Mesothelial cell of epicardium (in vitro differentiated cells): ENCODE measurements at places on chromosomes 13 and 19. TPM values are rescaled to one million over a fixed set of nuclear protein-coding genes. Genes with fewer than 3 reads are reported as not detected.

- peak; percentile 46 for DNase-seq
These were observed 48.0 kb upstream of the ADGRE5 start for GRCh38 chr19:14333101-14333871.

- DNase-seq: no peak
These were observed 957 bp downstream of the NUMBL start for GRCh38 chr19:40689339-40690049.

The TSKS gene
- not detected in 3 replicates for total RNA-seq

DNA sequence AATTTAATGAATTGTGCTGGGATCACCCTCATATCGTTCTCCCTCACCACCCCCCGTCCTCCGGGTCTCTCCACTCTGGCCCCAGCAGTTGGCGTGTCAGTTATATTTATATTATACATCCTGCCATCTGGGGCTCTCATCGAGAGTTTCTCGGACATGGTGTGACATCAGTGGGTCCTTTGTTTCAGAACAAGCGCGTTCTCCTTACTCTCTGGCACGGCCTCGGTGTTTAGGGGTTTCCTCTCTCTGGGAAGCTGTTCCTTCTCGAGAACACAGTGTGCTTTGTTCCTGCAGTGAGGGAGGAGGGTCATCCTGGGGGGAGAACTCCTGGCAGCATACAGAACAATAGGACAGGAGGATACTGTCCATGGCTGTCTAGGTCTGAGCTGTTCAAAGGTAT, 9.8 kb upstream of the MCF2L start:
- no peak for DNase-seq

The ZNF492 gene
- total RNA-seq: not detected in 3 replicates

GRCh38 chr13:39483326-39483725, 119.7 kb downstream of the LHFPL6 start:
- no peak for DNase-seq

The ZNF729 gene
- total RNA-seq: not detected in 3 replicates

DNA sequence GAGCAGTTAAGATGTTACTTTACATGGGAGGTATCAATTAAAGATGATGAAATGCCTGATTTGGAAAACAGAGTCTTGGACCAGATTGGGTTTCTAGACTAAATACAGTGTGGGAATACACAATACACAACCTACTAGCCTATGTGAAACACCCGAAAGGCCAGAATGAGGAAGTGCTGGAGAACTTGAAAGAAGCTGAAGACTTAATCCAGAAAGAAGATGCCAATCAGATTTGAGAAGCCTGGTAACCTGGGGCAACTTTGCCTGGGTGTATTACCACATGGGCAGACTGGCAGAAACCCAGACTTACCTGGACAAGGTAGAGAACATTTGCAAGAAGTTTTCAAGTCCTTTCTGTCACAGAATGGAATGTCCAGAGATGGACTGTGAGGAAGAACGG, 43.2 kb downstream of the N4BP2L1 start:
- DNase-seq: no peak

- peak; percentile 42 for DNase-seq
These were observed 1.7 kb downstream of the PRR12 start for GRCh38 chr19:49592486-49593232.
